ENCODE measurements at places on chromosomes 11 and 22.

DNA sequence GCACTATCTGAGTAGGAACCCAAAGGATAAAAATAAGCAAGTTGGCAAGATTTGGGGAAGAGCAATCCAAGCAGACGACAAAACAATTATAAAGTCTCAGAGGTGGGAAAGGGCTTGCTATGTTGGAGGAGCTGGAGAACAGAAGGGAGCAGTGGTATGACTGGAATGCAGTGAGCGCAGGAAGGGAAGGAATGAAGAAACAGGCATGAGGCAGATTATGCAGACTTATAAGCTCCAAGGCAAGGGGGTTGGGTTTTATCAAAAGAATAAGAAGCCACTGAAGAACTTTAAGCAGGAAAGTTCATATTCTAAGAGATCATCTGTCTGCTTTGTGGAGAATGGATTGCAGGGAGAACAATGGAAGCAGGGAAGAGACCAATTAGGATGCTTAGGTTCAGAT is 31.7 kb downstream of the PGM2L1 start:
- DNase-seq = no peak

DNA sequence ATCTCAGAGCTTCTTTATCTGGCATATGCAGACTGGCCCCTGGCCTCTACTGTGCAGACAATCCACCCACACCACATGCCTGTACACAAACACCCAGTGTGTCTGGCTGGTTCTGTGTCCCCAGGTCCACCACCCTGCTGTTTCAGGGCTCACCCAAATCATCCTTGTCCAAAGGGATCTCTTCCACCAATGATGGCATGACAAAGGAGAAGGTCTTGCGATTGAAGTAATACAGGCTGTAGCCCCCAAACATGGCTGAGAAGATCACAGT is 1.7 kb downstream of the SLC37A4 start:
- DNase-seq = no peak

- no peak for DNase-seq
Observed at GRCh38 chr11:85094795-85095194, 532.3 kb downstream of the DLG2 start.

DNA sequence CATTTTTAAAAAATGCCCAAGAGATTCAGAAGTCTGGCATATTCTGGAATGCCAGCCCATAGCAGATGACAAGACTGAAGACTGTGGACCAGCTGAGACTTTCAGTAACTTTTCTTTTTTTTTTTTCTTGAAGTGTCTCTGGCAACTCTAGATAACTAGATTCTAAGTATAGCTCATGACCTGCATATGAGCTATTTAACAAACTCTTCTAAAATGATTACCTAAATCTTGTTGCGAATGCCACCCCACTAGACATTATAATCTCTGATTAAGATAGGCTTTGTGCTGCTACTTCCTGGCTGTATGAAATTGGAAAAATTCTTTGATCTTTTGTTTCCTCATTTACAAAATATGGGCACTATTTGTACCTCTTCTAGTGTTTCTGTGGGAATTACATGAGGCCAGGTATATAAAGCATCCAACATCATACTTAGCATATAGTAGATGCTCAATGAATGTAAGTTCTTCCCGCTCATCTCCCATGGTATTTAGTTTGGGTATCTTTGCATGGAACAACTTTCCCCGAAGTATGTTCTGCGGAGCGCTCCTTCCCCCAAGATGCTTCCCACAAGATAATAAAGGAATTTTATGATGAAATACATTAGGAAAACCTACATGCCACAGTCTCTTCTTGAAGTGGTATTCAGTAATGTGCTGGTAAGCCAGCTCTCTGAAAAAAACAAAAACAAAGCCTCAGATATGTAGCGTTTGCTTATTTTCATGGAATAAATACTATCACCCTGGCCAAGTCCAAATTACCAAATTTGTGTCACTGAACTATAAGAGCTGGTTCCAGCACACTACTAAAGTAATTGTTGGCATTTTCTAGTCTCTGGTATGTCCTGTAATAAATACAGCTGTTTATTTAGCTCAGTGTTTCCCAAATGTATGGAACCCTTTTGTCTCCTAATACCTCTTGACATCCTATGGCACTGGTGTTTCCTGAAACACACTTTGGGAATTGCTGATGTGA is 86.8 kb upstream of the TIMP3 start:
- DNase-seq = no peak

GRCh38 chr11:12706545-12707499 is 32.6 kb downstream of the TEAD1 start:
- no peak for DNase-seq
